ENCODE measurements at places on chromosomes 12 and 14.
A peak's percentile ranks its signal among the peaks of the same experiment; 100 is the strongest.

- H3K4me3 ChIP-seq: no peak overlapping the region
- no peak overlapping the region for H3K27ac ChIP-seq
- H3K36me3 ChIP-seq: no peaks in the 10 kb centered on the region
- DNase-seq: no peak
- H3K27me3 ChIP-seq: no peaks in the 10 kb centered on the region
Measured at GRCh38 chr12:80374615-80375014, 69.4 kb upstream of the PTPRQ start.

- H3K27ac ChIP-seq: peak overlapping the region; percentile 85
- DNase-seq: peak; percentile 33
- peaks cover 14% of the 10 kb centered on the region for H3K4me1 ChIP-seq
- H3K27me3 ChIP-seq: no peaks in the 10 kb centered on the region
Measured at GRCh38 chr12:12032260-12032791, 38.4 kb upstream of the BCL2L14 start.

- DNase-seq: no peak
- no peak overlapping the region for H3K4me3 ChIP-seq
- H3K27me3 ChIP-seq: no peaks in the 10 kb centered on the region
- H3K4me1 ChIP-seq: no peaks in the 10 kb centered on the region
- H3K27ac ChIP-seq: no peak overlapping the region
- no peaks in the 10 kb centered on the region for H3K36me3 ChIP-seq
Measured at GRCh38 chr12:88472775-88473174, 107.5 kb downstream of the KITLG start.

GRCh38 chr12:2963760-2964292, 4.6 kb downstream of the TEAD4 start:
- DNase-seq: no peak
- peak overlapping the region; percentile 6 for H3K27ac ChIP-seq
- H3K36me3 ChIP-seq: no peaks in the 10 kb centered on the region
- H3K4me1 ChIP-seq: peaks cover 9% of the 10 kb centered on the region
- H3K27me3 ChIP-seq: no peaks in the 10 kb centered on the region
- no peak overlapping the region for H3K4me3 ChIP-seq

- no peaks in the 10 kb centered on the region for H3K4me1 ChIP-seq
- H3K36me3 ChIP-seq: no peaks in the 10 kb centered on the region
- H3K4me3 ChIP-seq: no peak overlapping the region
- H3K27me3 ChIP-seq: no peaks in the 10 kb centered on the region
- DNase-seq: no peak
Measured at GRCh38 chr12:127300075-127300474, 966.9 kb upstream of the TMEM132C start.

DNA sequence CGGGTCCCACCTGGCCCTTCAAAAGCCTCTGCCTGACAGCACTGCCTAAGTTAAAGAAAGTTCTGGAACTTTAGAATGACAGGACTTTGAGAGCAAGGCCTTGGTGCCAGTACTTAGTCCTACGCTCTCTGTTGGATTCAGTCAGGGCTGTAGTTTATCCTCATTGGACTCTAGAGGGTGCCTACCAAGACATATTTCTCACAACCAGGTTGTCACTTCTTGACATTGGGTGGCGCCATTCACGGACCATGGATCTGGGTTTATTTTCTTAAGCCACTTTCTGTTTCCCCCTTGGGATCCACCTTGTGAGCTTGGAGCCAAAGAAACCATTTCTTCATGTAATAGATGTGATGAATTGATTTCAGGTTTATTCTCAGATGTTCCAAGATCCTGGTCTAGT, 787.0 kb upstream of the TBX3 start:
- no peak overlapping the region for H3K4me3 ChIP-seq
- no peaks in the 10 kb centered on the region for H3K4me1 ChIP-seq
- no peak overlapping the region for H3K27ac ChIP-seq
- DNase-seq: no peak

GRCh38 chr12:30138483-30138882, 354.7 kb upstream of the TMTC1 start:
- no peaks in the 10 kb centered on the region for H3K27me3 ChIP-seq
- H3K36me3 ChIP-seq: no peaks in the 10 kb centered on the region
- DNase-seq: no peak
- no peak overlapping the region for H3K27ac ChIP-seq
- H3K4me3 ChIP-seq: no peak overlapping the region

GRCh38 chr12:50784501-50784900, 20.6 kb downstream of the ATF1 start:
- H3K4me1 ChIP-seq: peaks cover 23% of the 10 kb centered on the region
- H3K27ac ChIP-seq: no peak overlapping the region
- no peaks in the 10 kb centered on the region for H3K27me3 ChIP-seq
- H3K36me3 ChIP-seq: no peaks in the 10 kb centered on the region

- H3K4me3 ChIP-seq: no peak overlapping the region
- H3K4me1 ChIP-seq: no peaks in the 10 kb centered on the region
- no peak for DNase-seq
- no peak overlapping the region for H3K27ac ChIP-seq
- no peaks in the 10 kb centered on the region for H3K36me3 ChIP-seq
Measured at GRCh38 chr12:78403681-78404080, 460.9 kb upstream of the SYT1 start.

DNA sequence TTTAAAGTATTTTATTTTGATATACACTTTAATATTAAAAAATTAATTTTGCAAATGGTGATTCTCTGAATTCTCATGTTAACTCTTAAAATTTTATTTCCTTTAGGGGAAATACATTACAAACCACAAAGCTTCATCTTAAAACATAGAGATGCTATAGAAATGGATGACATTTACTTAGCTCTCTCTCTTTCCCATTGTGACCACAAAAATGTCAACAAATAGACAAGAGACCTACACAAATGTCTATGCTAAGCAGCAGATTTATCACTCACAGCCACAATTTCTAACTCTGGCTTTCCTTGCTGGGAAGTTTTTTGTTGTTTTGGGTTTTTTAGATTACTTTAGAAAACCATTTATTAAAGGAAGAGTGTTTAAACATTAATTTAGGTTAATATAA, 19.9 kb upstream of the PHC1 start:
- peaks cover 4% of the 10 kb centered on the region for H3K4me1 ChIP-seq
- H3K27ac ChIP-seq: no peak overlapping the region
- no peaks in the 10 kb centered on the region for H3K36me3 ChIP-seq
- H3K4me3 ChIP-seq: no peak overlapping the region
- H3K27me3 ChIP-seq: no peaks in the 10 kb centered on the region

GRCh38 chr14:24952851-24953666, 96.9 kb downstream of the STXBP6 start:
- H3K27me3 ChIP-seq: no peaks in the 10 kb centered on the region
- H3K4me3 ChIP-seq: no peak overlapping the region
- no peak for DNase-seq
- H3K36me3 ChIP-seq: no peaks in the 10 kb centered on the region

DNA sequence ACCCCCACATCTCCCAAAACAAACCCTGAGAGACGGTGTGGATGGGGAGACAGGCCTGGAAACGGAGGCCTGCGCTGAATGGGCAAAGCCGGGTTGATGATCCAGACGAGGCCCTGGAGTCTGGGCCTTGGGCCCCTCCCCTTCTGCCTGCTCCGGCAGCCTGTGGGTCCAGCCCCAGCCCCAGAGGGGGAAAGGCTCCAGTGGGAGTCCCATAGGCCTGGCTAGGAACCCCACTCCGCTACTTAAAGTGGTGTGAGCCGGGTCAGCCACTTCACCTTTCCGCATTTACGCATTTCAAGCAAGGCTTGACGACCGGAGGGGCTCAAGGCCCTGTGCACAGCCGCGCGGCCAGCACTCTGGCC, 695 bp upstream of the TNFAIP2 start:
- H3K27me3 ChIP-seq: peaks cover 42% of the 10 kb centered on the region
- no peak for DNase-seq
- H3K36me3 ChIP-seq: no peaks in the 10 kb centered on the region
- peaks cover 78% of the 10 kb centered on the region for H3K4me1 ChIP-seq
- peak overlapping the region; percentile 58 for H3K4me3 ChIP-seq

GRCh38 chr14:58060898-58061297, 91.1 kb downstream of the ARMH4 start:
- no peak overlapping the region for H3K4me3 ChIP-seq
- H3K27me3 ChIP-seq: no peaks in the 10 kb centered on the region
- no peak overlapping the region for H3K27ac ChIP-seq
- H3K4me1 ChIP-seq: no peaks in the 10 kb centered on the region
- H3K36me3 ChIP-seq: no peaks in the 10 kb centered on the region

- peaks cover 27% of the 10 kb centered on the region for H3K27me3 ChIP-seq
- peaks cover 15% of the 10 kb centered on the region for H3K4me1 ChIP-seq
- no peak overlapping the region for H3K4me3 ChIP-seq
- peak; percentile 32 for DNase-seq
- H3K27ac ChIP-seq: no peak overlapping the region
Measured at GRCh38 chr14:105165134-105165704, 3.4 kb downstream of the JAG2 start.

DNA sequence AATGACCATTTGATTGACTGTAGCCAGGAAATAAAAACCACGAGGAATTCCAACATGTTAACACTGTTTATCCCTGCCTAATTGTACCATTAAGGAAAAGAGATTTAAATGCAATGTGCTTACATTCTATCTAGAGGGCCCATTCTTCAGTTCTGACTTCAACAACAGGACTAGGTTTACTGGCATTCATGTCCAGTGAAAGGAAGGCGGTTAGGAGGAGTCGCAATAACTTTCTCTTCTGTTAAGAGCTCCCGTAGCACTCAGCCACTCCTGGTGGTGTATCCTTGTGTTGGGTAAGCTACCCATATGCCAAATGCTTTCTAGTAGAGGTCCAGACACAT, 154.7 kb downstream of the STXBP6 start:
- no peak overlapping the region for H3K4me3 ChIP-seq
- H3K27ac ChIP-seq: no peak overlapping the region
- no peaks in the 10 kb centered on the region for H3K27me3 ChIP-seq

DNA sequence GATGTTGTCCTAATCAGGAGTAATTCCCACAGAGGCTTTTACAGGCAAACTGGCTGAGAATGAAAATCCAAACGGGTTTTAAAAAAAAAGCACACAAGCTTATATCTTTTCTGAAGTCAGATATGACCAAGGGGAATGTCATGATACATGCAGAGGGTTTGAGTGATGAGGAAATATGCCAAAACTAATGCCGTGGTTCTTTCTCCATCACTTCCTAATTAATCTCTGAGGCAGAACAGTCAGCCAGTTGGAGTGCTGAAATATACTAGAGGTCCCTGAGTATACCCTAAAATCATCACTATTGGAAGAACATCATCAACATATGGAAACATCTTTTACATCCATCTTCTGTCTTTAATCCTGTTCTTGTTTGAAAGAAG, 160.8 kb upstream of the FAR2 start:
- no peak overlapping the region for H3K27ac ChIP-seq
- no peaks in the 10 kb centered on the region for H3K4me1 ChIP-seq
- H3K4me3 ChIP-seq: no peak overlapping the region
- no peak for DNase-seq
- no peaks in the 10 kb centered on the region for H3K36me3 ChIP-seq

DNA sequence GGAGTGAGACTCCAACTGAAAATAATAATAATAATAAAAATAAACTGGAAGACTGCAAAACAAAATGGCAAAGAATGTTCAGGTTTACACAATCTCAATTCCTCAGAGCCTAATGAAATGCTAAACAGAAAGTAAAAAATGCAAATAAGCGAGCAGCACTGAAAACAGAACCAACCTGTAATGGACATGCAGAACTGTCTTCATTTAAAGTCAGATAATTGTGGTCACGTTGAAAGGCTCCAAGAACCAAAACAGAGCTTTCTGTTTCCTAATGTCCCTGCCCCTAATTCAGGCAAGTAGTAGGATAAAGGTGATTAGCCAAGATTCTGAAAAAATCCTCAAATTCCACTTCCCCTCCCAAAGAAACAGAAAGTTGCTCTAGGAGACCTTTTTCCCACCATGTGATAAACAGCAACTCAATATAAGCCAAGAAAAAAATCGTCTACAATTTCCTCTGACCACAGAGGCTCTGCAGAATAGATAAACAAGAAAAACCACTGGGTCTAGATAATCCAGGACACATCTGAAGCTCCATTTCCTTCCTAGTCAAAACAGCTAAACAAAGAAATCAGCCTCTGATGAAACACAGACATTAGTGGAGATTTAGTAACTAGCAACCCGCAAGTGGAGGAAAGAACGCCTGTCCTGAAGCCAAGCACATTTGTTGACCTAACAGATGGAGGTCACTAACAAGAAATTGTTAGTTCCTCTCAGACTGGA, 3.0 kb downstream of the MIS18BP1 start:
- no peaks in the 10 kb centered on the region for H3K36me3 ChIP-seq
- no peak overlapping the region for H3K4me3 ChIP-seq
- peak overlapping the region; percentile 93 for H3K27ac ChIP-seq
- H3K27me3 ChIP-seq: no peaks in the 10 kb centered on the region

- no peaks in the 10 kb centered on the region for H3K36me3 ChIP-seq
- no peak overlapping the region for H3K27ac ChIP-seq
- no peaks in the 10 kb centered on the region for H3K27me3 ChIP-seq
- H3K4me3 ChIP-seq: no peak overlapping the region
Measured at GRCh38 chr12:98684199-98684598, 39.1 kb downstream of the APAF1 start.

GRCh38 chr14:104697892-104698583, 8.6 kb downstream of the INF2 start:
- no peaks in the 10 kb centered on the region for H3K27me3 ChIP-seq
- no peak overlapping the region for H3K4me3 ChIP-seq
- no peak for DNase-seq
- H3K27ac ChIP-seq: peak overlapping the region; percentile 50
- peaks cover 4% of the 10 kb centered on the region for H3K36me3 ChIP-seq
- peaks cover 59% of the 10 kb centered on the region for H3K4me1 ChIP-seq

GRCh38 chr14:70709726-70710382, 68.1 kb downstream of the TTC9 start:
- DNase-seq: no peak
- H3K27me3 ChIP-seq: no peaks in the 10 kb centered on the region

GRCh38 chr12:77243345-77243744, 178.0 kb upstream of the E2F7 start:
- no peaks in the 10 kb centered on the region for H3K27me3 ChIP-seq
- H3K4me1 ChIP-seq: no peaks in the 10 kb centered on the region
- H3K4me3 ChIP-seq: no peak overlapping the region

DNA sequence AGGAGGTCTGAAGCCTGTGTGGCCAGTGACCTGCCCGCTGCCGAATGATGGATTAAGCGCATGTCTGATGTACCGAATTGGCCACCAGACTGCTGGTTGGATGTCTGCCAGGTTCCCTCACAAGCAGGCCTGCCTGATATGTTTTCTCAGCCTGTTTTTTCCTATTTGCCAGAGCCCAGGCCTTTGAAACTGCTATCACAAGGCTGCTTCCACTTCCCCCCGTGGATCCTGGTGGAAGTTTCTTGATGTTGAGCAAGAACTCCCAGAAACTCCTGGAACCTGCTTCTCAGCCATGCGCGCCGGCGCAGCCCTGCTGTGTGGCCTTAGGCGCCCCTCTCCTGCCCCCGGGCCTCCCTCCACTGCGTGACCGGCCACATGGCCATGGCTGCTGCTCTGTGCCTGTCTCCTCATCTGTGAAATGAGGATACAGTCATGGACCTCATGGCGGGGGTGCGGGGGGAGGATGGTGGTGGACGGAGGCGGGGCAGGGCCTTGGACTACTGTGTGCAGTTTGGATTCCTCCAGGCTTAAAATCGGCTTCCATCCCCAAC, 56.6 kb downstream of the CALM1 start:
- no peaks in the 10 kb centered on the region for H3K36me3 ChIP-seq
- H3K4me1 ChIP-seq: peaks cover 14% of the 10 kb centered on the region
- H3K27me3 ChIP-seq: no peaks in the 10 kb centered on the region

- peaks cover 5% of the 10 kb centered on the region for H3K27me3 ChIP-seq
- H3K4me3 ChIP-seq: no peak overlapping the region
- peaks cover 12% of the 10 kb centered on the region for H3K4me1 ChIP-seq
- no peaks in the 10 kb centered on the region for H3K36me3 ChIP-seq
- no peak for DNase-seq
- peak overlapping the region; percentile 67 for H3K27ac ChIP-seq
Measured at GRCh38 chr12:52279422-52280318, 5.2 kb downstream of the KRT86 start.

GRCh38 chr12:122437656-122438121, 15.2 kb upstream of the CLIP1 start:
- H3K36me3 ChIP-seq: no peaks in the 10 kb centered on the region
- no peak overlapping the region for H3K4me3 ChIP-seq
- H3K27ac ChIP-seq: peak overlapping the region; percentile 0
